ENCODE measurements at places on chromosomes 1 and 21.
A peak's percentile ranks its signal among the peaks of the same experiment; 100 is the strongest.

DNA sequence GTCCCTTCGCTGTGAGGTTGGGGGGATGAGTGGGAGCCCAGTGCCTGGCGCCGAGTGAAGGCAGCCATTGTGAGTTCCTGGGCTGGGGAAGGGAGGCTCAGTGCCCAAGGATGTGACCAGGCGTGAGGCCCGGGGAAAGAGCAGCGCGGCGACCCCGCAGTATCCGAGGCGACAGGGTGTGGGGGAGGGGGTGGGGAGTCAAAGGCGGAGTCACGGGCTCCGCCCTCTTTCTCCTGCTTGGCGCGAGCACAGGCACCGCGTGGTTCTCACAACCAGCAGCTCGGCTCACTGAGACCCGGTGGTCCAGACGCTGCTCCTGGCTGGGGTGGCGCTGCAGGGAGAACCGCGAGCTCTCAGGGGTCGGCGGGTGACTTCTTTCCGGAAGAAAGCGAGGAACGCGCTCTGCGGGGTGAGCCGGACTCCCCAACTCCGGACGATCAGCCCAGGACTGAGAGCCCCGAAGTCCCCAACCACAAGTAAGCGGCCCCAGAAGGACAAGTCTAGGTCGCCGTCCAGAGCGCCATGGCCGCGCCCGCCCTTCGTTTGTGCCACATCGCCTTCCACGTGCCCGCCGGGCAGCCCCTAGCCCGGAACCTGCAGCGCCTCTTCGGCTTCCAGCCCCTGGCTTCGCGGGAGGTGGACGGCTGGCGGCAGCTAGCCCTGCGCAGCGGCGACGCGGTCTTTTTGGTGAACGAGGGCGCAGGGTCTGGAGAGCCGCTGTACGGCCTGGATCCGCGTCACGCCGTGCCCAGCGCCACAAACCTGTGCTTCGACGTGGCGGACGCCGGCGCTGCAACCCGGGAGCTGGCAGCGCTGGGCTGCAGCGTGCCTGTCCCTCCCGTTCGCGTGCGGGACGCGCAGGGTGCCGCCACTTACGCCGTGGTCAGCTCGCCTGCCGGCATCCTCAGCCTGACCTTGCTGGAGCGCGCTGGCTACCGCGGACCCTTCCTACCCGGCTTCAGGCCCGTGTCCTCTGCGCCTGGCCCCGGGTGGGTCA lies at the start of gene HPDL:
Gene HPDL, plus strand, starts transcription at position 269 of the 997 bp plus-strand sequence. Its CDS starts 254 bp downstream, at position 523.
- peak; percentile 88 for DNase-seq

DNA sequence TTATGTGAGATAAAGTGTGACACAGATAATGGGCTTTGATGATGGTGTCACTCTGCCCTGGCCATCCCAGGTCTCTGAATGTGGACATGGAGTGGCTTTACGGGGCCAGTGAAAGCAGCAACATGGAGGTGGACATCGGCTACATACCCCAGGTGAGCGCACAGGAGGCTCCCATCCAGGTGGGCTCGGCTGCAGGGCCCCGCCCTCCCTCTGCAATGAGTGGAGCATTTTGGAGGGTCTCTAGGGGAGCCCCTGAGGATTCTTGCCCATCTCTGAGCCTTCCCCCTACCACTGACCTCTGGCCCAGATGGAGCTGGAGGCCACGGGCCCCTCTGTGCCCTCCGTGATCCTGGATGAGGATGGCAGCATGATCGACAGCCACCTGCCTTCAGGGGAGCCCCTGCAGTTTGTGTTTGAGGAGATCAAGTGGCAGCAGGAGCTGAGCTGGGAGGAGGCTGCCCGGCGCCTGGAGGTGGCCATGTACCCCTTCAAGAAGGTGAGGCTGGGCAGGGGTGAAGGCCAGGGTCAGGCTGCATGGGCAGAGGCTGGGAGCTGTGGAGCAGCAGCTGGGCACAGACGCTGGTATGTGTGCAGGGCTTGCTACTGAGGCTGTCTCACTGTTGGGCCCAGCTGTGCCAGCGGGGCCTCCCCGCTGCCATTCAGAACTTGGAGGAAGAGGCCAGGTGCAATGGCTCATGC lies 8.2 kb upstream of the MTFR1L start:
- DNase-seq, result no peak

- peak; percentile 13 for DNase-seq
These were observed 46.0 kb downstream of the KCNK2 start for GRCh38 chr1:215128504-215128903.

GRCh38 chr1:212428496-212428895 lies 4.2 kb upstream of the NENF start:
- no peak for DNase-seq

GRCh38 chr1:224205438-224205840 lies 22.4 kb downstream of the DEGS1 start:
- DNase-seq, result peak; percentile 52

DNA sequence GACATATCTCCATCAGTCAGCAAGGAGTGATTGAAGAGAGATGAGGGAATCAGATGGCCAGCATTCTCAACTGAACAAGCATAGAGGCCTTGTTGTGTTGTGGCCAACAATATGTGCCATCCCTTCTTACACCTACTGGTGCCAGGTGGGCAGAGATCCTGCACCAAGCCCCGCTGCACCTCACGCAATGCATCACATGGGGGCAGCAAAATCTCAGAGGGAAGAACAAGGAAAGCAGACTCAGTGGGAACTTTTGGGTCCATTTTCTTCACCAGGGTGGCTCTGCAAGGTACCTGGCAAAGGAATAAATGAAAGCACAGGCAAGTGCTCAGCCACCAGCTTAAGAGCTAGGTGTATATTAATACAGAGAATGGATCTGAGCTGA lies 33.2 kb downstream of the HSD3B2 start:
- no peak for DNase-seq

DNA sequence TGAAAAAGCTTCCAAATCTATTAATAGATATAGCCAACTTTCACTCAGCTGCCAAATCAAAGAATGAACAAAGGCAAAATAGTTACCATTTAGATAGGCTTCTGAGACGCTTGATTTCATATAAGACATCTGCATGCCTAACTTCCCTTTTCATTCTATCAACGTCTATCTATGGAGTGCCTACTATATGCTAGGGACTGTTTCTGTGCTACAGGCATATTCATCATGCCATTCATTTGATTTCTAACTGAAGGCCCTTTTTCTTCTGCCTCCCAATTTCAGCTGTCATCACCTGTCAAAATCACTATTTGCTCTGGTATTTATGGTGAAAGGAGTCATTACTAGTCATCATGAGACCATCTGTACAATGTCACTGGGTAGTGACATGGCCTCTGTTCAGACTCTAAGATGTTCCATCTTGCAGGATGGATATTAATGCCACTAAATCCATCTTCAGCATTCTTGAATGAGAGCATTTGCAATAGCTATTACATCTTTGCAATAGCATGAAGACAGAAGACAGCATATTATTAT lies 4.3 kb upstream of the KRTAP13-1 start:
- DNase-seq, result no peak

GRCh38 chr1:179036844-179037465 lies 11.3 kb downstream of the FAM20B start:
- no peak for DNase-seq

GRCh38 chr1:2859881-2860430 lies 58.5 kb upstream of the TTC34 start:
- no peak for DNase-seq

DNA sequence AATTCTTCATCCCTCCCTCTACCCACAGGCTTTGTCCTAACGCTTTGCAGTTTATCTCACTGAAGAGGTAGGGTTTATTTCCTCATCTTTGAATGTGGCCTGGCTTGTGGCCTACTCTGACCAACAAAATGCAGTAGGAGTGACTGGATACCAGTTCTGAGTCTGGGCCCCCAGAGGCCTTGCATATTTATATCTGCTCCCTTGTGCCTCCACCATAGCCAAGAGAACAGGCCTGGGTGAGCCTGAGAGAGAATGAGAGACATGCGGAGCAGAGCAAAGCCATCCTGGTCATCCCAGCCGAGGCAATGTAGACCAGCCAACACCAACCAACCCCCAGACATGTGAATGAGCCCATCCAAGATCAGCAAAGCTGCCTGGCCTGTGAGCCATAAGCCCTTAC lies 30.3 kb downstream of the SMIM12 start:
- peak; percentile 37 for DNase-seq

DNA sequence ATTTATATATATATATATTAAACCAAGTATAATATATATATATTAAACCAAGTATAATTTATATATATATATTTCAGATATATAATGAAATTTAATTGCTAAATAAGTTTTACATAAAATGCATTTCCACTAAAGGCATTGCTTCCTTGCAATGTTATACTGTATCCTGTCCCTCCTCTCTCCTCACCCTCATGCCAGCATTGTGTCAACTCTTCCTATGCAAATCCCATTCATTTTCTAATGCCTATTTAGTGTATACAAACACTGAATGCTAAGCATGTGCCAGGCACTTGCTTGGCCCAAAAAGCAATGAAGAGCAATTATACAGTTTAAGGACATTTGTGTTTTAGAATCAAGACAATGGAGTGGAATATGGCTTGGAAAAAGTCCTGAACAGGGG lies 71.7 kb upstream of the PRMT6 start:
- no peak for DNase-seq

GRCh38 chr1:110062612-110063011 lies 7.9 kb downstream of the ALX3 start:
- DNase-seq, result no peak

DNA sequence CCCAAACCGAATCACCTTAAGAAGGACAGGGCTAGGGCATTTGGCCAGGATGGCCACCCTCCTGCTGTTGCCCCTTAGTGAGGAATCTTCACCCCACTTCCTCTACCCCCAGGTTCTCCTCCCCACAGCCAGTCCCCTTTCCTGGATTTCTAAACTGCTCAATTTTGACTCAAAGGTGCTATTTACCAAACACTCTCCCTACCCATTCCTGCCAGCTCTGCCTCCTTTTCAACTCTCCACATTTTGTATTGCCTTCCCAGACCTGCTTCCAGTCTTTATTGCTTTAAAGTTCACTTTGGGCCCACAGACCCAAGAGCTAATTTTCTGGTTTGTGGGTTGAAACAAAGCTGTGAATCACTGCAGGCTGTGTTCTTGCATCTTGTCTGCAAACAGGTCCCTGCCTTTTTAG lies 3.6 kb downstream of the BTG2 start:
- DNase-seq, result no peak

- no peak for DNase-seq
These were observed 12.5 kb downstream of the ADAM30 start for GRCh38 chr1:119883826-119884225.

DNA sequence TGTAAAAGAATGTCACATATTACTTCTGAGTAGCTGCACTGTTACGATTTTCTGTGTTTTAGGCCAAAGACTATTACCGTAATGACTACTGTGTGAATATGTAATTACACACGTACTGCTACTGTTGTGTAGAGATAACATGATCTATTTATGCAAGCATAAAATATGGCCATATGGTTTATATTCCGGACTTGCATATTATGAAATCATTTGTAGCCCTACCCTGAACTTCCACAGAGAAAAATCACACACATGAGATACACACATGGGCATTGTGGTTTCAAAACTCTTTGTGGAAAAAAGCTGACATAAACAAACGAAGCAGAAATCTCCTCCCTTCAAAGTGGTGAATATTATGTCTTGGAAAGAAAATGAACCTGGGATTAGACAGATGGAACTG lies 373.0 kb upstream of the ADAMTS5 start:
- no peak for DNase-seq

DNA sequence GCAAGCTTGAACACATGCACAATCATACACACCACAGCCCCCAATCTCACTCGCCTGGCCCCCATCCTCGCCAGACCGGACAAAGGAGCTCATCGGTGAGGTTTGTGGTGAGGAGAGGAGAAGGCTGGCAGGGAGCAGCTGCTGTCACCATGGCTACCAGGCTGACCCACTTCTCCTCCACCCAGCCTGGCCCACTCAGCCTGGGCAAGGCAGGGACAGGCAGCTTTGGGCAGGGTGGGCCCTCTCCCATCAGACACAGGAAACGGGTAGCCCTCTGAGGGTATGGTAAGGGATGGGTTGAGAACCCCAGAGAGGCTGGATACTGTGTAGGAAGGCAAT lies 15.9 kb downstream of the RIMS3 start:
- no peak for DNase-seq

DNA sequence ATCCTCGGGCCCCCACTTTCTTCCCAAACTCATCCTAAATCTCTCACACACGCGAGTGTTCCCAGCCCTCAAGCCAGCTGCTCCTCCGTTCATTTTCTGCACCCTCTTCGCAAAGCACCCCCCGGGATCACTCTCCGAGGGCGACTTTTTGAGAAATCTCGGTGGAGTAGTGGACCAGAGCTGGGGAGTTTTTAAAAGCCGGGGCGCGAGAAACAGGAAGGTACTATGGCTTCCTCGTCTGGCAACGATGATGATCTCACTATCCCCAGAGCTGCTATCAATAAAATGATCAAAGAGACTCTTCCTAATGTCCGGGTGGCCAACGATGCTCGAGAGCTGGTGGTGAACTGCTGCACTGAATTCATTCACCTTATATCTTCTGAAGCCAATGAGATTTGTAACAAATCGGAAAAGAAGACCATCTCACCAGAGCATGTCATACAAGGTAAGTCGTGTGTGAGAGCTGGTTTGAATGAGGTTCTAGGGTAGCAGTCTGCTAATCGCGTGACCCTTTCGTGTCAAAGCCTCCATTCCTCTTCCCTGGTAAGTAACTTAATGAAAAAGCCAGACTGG lies 800 bp downstream of the DR1 start:
- no peak for DNase-seq

- DNase-seq, result peak; percentile 9
These were observed 119.7 kb downstream of the HHAT start for GRCh38 chr1:210448297-210448892.

DNA sequence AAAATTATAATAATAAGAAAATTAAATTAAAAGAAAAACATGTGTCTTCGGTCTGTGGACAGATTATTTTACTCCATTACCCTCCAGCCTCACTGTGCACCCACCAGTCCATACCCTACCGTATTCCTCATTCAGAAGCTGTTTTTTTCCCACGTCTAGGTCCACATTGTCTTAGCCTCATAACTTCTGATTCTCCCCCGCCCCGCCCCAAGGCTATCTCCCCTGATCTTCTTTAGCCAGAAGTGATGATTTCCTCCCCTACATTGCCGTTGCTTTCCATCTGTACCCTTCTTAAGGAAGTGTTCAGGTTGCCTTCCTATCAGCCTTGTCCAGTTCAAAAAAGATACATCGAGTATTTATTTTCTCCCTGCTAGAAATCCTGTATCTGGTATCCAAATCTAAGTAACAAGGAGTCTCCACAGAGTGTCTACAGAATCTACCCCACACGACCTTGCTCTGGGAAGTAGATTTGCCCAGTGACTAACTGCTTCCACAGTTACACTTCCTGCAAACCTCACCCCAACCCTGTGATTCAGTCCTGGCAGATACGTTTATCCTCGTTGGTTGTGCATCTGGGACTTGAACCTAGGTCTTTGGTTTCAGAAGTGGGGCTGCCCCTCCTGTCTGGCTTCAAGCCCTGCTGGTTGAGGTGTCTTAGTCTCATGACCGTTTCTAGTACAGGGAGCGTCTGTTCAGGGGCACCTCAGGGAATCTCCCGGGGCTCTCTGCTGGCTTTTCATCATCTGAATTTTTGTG lies 470.2 kb downstream of the CAMTA1 start:
- DNase-seq, result no peak

- no peak for DNase-seq
These were observed 1.4 kb upstream of the EPHB2 start for GRCh38 chr1:22709227-22709626.

GRCh38 chr1:77984629-77985028 lies 5.8 kb upstream of the FUBP1 start:
- DNase-seq, result no peak
